ENCODE measurements at places on chromosomes 6 and 20.

DNA sequence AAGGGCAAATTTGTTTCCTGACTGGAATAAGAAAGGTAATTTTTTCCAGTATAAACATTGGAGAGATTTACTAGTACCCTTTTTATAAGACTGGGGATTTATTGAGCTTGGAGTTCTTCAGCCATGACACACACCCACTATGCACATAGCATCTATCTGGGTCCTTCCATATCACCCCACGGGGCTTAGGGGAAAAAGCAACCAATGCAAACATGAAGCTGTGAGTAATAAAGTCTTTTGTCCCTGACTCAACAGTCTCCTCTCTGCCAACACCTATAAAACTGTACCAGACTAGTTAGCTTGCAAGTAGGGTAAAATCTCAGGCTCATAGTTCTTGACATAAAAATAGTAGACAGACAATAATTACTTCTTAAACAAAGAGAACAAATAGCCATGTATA is 23.4 kb downstream of the COL21A1 start:
- no peak overlapping the region for H3K27ac ChIP-seq
- no peak overlapping the region for H3K4me3 ChIP-seq
- no peaks in the 10 kb centered on the region for H3K36me3 ChIP-seq

DNA sequence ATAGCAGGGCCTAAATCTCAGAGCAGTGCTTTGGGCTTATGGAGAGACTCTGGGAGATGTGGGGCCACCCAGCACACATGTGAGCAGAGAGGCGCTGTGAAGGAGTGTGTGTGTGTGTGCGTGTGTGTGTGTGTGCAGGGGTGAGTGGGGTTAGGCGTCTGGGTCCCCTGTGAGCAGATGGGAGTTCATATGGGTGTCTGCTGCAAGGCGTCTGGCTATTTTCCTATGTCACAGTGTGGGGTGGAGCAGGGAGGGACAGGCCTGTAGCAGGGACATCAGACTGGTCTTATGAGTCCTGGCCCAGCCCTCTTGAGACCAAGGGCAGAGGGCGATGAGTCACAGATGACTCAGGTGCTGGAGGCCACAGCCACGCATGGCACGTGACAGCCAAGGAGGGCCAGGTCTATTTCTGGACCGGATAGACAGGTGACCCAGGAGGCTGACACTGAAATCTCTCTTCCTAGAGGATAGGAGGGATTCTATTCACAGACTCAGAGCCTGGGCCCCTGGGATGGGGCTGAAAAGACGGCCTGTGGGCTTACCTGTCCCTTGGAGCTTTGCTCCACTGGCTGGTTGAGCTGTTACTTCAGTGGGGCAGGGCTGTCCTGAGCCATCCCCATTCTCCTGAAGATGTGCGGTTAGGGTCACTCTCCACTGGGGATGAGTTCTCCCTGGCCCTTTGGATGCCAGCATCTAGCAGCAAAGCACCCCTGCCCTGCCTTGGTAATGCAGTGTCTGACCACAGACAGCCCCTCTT is 28.9 kb downstream of the VEGFA start:
- DNase-seq: no peak
- H3K36me3 ChIP-seq: no peaks in the 10 kb centered on the region
- H3K27ac ChIP-seq: no peak overlapping the region
- no peaks in the 10 kb centered on the region for H3K27me3 ChIP-seq

- no peaks in the 10 kb centered on the region for H3K36me3 ChIP-seq
- H3K27ac ChIP-seq: no peak overlapping the region
- H3K27me3 ChIP-seq: no peaks in the 10 kb centered on the region
- no peak for DNase-seq
Observed at GRCh38 chr6:56040889-56041301, 165.5 kb upstream of the BMP5 start.

GRCh38 chr20:46936415-46937156 is 41.9 kb downstream of the EYA2 start:
- H3K4me1 ChIP-seq: no peaks in the 10 kb centered on the region
- no peak overlapping the region for H3K4me3 ChIP-seq
- H3K27me3 ChIP-seq: no peaks in the 10 kb centered on the region
- no peak overlapping the region for H3K27ac ChIP-seq
- no peak for DNase-seq
- no peaks in the 10 kb centered on the region for H3K36me3 ChIP-seq

DNA sequence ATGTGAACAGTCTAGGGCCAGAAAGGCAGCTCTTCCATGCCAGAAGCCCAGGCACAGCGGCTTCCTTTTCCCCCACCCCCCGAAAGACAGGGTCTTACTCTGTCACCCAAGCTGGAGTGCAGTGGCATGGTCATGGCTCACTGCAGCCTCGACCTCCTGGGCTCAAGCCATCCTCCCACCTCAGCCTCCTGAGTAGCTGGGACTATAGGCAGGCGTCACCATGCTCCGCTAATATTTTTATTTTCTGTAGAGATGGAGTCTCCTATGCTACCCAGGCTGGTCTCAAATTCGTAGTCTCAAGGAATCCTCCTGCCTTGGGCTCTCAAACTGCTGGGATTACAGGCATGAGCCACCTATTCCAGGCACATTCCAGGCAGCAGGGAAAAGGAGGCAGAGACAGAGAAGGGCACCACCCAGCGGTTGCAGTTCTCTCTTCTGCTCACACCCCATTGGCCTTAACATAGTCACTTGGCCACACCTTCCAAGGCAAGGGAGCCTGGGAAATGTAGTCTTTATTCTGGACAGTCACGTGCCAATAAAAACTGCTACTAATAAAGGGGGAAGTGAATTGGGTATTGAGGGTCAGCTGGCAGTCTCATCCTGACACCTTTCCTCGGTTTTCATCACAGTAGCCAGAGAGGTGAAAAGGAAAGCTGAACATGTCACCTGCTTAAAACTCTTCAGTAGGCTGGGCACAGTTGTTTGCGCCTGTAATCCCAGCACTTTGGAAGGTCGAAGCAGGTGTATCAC is 205.9 kb downstream of the ZMYND8 start:
- H3K27me3 ChIP-seq: no peaks in the 10 kb centered on the region
- DNase-seq: peak; percentile 51
- no peak overlapping the region for H3K27ac ChIP-seq
- no peaks in the 10 kb centered on the region for H3K4me1 ChIP-seq
- H3K36me3 ChIP-seq: no peaks in the 10 kb centered on the region
- H3K4me3 ChIP-seq: no peak overlapping the region

DNA sequence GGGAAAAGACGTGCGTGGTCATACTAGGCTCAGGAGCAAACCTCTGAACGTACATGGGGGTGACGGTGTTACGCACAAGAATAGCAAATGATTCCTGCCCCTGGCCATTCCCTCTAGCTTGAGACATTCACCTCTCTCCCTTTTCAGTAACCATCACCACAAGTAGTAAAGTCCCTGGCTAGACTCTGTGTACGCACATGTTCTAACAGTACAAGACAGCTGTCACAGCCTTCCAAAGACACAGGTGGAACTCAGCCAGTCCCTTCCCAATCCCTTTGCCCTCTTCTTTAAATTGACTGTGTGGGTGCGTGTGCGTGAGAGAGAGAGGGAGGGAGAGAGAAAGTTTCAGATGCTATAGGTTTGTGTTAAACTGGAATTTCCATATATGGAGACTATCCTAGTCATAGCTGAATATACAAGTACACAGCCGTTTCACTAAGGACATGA is 67.3 kb downstream of the LY86 start:
- H3K4me1 ChIP-seq: no peaks in the 10 kb centered on the region
- no peak overlapping the region for H3K27ac ChIP-seq
- no peaks in the 10 kb centered on the region for H3K27me3 ChIP-seq

GRCh38 chr6:22263748-22264147 is 33.1 kb downstream of the PRL start:
- H3K4me1 ChIP-seq: no peaks in the 10 kb centered on the region
- H3K27me3 ChIP-seq: no peaks in the 10 kb centered on the region
- H3K27ac ChIP-seq: no peak overlapping the region
- no peaks in the 10 kb centered on the region for H3K36me3 ChIP-seq
- no peak overlapping the region for H3K4me3 ChIP-seq
